ENCODE measurements at places on chromosomes 3 and 15.

GRCh38 chr3:151248772-151249337, 29.5 kb downstream of the P2RY14 start:
- H3K36me3 ChIP-seq = no peaks in the 10 kb centered on the region
- H3K27ac ChIP-seq = no peak overlapping the region
- DNase-seq = no peak

DNA sequence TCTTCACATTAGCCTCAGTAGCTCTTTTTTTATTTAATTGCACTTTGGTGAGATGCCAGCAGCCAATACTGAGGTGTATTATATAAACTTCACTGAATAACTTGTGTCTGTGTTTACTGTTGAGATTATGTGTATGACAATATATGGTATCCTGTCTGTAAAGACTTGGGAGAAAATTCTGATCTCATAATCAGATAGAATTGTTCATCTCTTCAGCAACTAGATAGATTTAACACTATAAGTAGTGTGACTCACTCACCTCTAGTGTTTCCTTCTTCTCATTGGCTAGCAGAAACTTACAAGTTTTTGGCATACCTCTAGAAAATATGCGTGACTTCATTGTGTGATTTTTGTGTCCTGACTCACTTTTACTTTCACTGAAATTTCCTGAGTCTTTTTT, 67.6 kb upstream of the TGFBR2 start:
- no peaks in the 10 kb centered on the region for H3K36me3 ChIP-seq
- DNase-seq = peak; percentile 54
- no peak overlapping the region for H3K27ac ChIP-seq
- H3K4me3 ChIP-seq = no peak overlapping the region
- peaks cover 4% of the 10 kb centered on the region for H3K4me1 ChIP-seq

DNA sequence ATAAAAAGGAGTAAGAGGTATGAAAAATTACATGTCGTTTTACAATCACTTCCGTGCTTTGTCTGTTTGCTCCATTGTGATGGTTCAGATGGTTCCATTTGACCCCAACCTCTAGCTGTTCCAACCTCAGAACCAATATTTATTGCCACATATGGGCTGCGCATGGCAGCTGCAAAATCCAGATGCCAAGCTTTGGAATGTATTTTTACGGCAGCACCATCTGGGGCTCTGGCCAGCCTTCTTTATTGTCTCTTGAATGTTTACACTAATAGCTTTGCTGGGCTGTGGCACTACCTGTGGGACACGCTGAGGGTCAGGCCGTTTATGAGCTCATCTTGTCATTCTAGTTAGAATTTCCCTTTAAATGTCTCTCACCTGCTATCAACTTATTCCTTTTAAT, 219.8 kb downstream of the ROBO2 start:
- H3K27ac ChIP-seq = no peak overlapping the region
- H3K4me1 ChIP-seq = no peaks in the 10 kb centered on the region
- H3K4me3 ChIP-seq = no peak overlapping the region
- DNase-seq = no peak

GRCh38 chr3:67305922-67306321, 307.8 kb downstream of the KBTBD8 start:
- H3K4me3 ChIP-seq = no peak overlapping the region
- H3K27ac ChIP-seq = no peak overlapping the region
- DNase-seq = no peak
- no peaks in the 10 kb centered on the region for H3K4me1 ChIP-seq
- no peaks in the 10 kb centered on the region for H3K36me3 ChIP-seq

DNA sequence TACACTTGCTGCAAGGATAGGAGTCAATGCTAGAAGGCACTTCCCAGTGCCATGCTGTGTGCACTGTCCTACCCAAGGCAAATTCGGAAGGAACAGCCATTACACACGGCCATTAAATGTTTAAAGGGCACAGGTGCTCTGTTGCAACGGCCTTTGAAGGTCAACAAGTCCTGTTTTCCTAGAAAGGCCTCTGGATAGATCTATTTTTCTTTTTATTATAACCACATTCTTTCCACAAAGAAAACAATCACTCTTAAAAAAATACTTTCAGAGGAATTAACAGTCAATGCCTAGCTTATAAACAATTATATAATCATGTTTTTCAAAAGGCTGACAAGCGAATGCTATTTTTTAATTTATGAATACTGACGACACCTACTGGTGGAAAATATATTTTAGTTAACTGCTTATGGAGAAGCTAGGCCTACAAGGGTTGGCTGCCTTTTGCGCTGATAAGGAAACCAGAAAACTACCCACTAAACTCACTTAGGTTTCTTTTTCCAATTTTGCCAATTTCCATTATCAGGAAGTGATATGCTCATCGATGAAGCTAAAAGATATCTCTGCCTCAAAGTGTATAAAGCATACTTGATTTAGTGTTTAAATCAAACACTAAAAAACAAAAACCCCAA, 2.4 kb downstream of the ARHGEF3 start:
- no peaks in the 10 kb centered on the region for H3K4me1 ChIP-seq
- DNase-seq = peak; percentile 60
- H3K27ac ChIP-seq = no peak overlapping the region
- H3K36me3 ChIP-seq = no peaks in the 10 kb centered on the region
- H3K4me3 ChIP-seq = no peak overlapping the region

GRCh38 chr3:46612324-46612723, at the start of gene FAM240A:
Gene FAM240A (plus strand): TSS chr3:46612525. CDS start chr3:46612684, 159 bp downstream.
- H3K27ac ChIP-seq = no peak within 1 kb of the TSS
- no peaks in the 10 kb centered on the region for H3K4me1 ChIP-seq
- H3K36me3 ChIP-seq = no peaks in the 10 kb centered on the region
- H3K4me3 ChIP-seq = no peak within 1 kb of the TSS
- peaks cover 6% of the 10 kb centered on the region for H3K27me3 ChIP-seq
- DNase-seq = peak; percentile 47

GRCh38 chr3:60456180-60456579, 795.1 kb downstream of the FHIT start:
- DNase-seq = no peak
- H3K27me3 ChIP-seq = no peaks in the 10 kb centered on the region
- no peaks in the 10 kb centered on the region for H3K36me3 ChIP-seq
- no peak overlapping the region for H3K4me3 ChIP-seq
- no peak overlapping the region for H3K27ac ChIP-seq

GRCh38 chr15:68382286-68383007, 49.5 kb downstream of the ITGA11 start:
- no peaks in the 10 kb centered on the region for H3K27me3 ChIP-seq
- H3K36me3 ChIP-seq = no peaks in the 10 kb centered on the region
- H3K4me3 ChIP-seq = no peak overlapping the region

DNA sequence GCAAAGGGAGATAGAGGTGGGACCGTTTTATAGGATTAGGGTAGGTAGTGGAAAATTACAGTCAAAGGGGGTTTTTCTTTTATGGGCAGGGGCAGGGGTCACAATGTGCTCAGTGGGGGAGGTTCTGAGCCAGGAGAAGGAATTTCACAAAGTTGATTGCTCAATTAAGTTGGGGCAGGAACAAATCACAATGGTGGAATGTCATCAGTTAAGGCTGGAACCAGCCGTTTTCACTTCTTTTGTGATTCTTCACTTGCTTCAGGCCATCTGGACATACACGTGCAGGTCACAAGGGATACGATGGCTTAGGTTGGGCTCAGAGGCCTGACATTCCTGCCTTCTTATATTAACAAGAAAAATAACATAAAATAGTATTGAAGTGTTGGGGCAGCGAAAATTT, 453.8 kb downstream of the VGLL3 start:
- H3K27ac ChIP-seq = no peak overlapping the region
- no peak for DNase-seq
- no peaks in the 10 kb centered on the region for H3K27me3 ChIP-seq
- no peaks in the 10 kb centered on the region for H3K4me1 ChIP-seq
- no peak overlapping the region for H3K4me3 ChIP-seq

DNA sequence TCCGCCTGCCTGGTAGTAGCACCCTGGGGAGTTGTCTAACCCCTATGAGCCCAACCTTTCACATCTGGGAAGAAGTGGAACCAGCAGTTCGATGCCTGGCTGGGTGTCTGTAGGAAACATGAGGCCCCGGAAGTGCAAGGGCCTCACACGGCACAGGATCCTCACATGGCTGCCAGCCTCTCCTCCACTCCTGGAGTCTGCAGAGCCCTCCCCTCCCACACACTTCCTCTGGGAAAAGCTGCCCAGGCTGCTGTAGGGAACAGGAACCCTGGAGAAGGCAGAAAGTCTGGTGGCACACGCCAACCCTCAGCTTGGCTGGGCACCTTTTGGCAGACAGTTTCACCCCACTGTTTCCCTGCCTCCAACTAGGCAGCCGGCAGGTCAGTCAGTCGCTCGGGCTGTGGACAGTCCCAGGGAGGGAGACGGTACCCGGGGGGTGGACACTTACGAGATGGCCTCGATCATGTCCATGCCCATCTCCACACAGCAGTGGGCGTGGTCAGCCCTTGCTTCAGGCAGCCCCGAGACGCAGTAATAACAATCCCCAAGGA, 118.4 kb downstream of the ADCY5 start:
- no peak overlapping the region for H3K4me3 ChIP-seq
- H3K27ac ChIP-seq = no peak overlapping the region
- H3K4me1 ChIP-seq = no peaks in the 10 kb centered on the region
- no peaks in the 10 kb centered on the region for H3K36me3 ChIP-seq
- no peak for DNase-seq

GRCh38 chr15:89967881-89968280, 33.2 kb upstream of the ZNF710 start:
- H3K27ac ChIP-seq = no peak overlapping the region
- DNase-seq = no peak
- no peaks in the 10 kb centered on the region for H3K4me1 ChIP-seq
- no peak overlapping the region for H3K4me3 ChIP-seq
- no peaks in the 10 kb centered on the region for H3K27me3 ChIP-seq

GRCh38 chr3:67311440-67311839, 313.3 kb downstream of the KBTBD8 start:
- no peaks in the 10 kb centered on the region for H3K4me1 ChIP-seq
- no peak for DNase-seq
- H3K4me3 ChIP-seq = no peak overlapping the region
- no peaks in the 10 kb centered on the region for H3K36me3 ChIP-seq
- no peaks in the 10 kb centered on the region for H3K27me3 ChIP-seq
- H3K27ac ChIP-seq = no peak overlapping the region

DNA sequence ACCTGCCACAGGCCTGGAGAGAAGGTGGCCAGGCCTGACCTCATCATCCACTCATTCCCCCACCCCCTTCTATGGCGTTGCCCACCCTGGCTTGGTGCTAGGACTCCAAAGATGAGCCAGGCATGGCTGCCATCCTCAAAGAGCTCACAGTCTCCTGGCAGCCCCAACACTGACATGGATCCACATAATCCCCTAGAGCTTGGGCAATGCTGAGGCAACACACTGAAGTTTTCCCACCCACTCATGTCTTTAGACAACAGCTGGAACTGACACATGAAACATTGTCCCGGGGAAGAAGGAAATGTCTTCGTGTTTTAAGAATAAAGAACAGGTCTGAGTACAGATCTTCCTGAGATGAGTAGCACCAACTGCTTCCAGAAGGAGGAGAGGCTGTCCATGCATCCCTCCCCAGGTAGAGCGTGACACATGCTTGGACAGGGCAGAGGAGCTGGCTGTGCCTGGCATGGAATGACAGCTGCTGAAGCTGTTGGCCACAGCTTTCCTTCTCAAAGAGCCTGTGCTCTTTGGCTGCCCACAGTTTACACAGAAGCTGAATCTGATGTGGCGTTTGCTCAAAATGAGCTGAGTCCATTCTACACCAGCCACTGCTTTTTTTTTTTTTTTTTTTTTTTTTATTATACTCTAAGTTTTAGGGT, 70.1 kb downstream of the HOMER2 start:
- no peaks in the 10 kb centered on the region for H3K36me3 ChIP-seq
- H3K4me3 ChIP-seq = no peak overlapping the region
- H3K27me3 ChIP-seq = no peaks in the 10 kb centered on the region
- no peak for DNase-seq
- no peaks in the 10 kb centered on the region for H3K4me1 ChIP-seq
- no peak overlapping the region for H3K27ac ChIP-seq

- no peaks in the 10 kb centered on the region for H3K27me3 ChIP-seq
- no peak overlapping the region for H3K4me3 ChIP-seq
- peaks cover 9% of the 10 kb centered on the region for H3K36me3 ChIP-seq
- peaks cover 75% of the 10 kb centered on the region for H3K4me1 ChIP-seq
- DNase-seq = no peak
Observed at GRCh38 chr15:67085237-67085817, 19.9 kb downstream of the SMAD3 start.

- no peaks in the 10 kb centered on the region for H3K27me3 ChIP-seq
- no peak overlapping the region for H3K4me3 ChIP-seq
- H3K27ac ChIP-seq = no peak overlapping the region
Observed at GRCh38 chr3:148175214-148175613, 522.5 kb upstream of the AGTR1 start.

GRCh38 chr3:15611018-15611417, 9.5 kb downstream of the BTD start:
- H3K4me3 ChIP-seq = no peak overlapping the region
- peaks cover 2% of the 10 kb centered on the region for H3K4me1 ChIP-seq
- H3K27me3 ChIP-seq = no peaks in the 10 kb centered on the region
- H3K27ac ChIP-seq = no peak overlapping the region
- no peak for DNase-seq

GRCh38 chr15:98597666-98598065, 50.7 kb upstream of the IGF1R start:
- H3K27me3 ChIP-seq = peaks cover 2% of the 10 kb centered on the region
- H3K4me3 ChIP-seq = no peak overlapping the region
- H3K27ac ChIP-seq = no peak overlapping the region
- no peaks in the 10 kb centered on the region for H3K36me3 ChIP-seq

- no peaks in the 10 kb centered on the region for H3K36me3 ChIP-seq
- peaks cover 9% of the 10 kb centered on the region for H3K4me1 ChIP-seq
- no peak overlapping the region for H3K27ac ChIP-seq
- H3K4me3 ChIP-seq = no peak overlapping the region
- H3K27me3 ChIP-seq = no peaks in the 10 kb centered on the region
Observed at GRCh38 chr3:42122261-42123011, 31.3 kb downstream of the TRAK1 start.

- no peaks in the 10 kb centered on the region for H3K27me3 ChIP-seq
- H3K4me1 ChIP-seq = peaks cover 21% of the 10 kb centered on the region
- H3K27ac ChIP-seq = peak overlapping the region; percentile 66
- no peak overlapping the region for H3K4me3 ChIP-seq
Observed at GRCh38 chr3:160473978-160474377, 24.4 kb upstream of the TRIM59 start.
